Left ventricle myocardium inferior (tissue), 1 donor: ENCODE measurements at places on chromosomes 5 and 9.

DNA sequence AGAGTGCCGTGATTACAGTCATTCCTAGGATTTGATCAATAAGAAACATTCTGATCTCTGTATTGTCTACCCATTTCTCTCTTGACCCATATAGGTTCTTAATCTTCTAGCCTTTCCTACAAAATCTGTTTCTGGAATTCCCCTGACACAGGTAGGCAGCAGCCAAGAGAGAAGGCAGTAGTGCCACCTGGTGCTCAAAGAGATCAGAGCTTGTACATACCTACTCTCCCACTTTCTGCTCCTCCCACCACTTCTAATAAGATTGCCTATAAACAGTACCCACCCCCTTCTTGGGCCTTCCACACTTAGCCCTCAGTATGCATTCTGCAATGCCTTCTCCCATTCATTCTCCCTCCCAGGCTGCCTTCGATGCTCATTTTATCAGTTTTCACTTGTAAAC is 117.4 kb upstream of the RORB start:
- DNase-seq = no peak

DNA sequence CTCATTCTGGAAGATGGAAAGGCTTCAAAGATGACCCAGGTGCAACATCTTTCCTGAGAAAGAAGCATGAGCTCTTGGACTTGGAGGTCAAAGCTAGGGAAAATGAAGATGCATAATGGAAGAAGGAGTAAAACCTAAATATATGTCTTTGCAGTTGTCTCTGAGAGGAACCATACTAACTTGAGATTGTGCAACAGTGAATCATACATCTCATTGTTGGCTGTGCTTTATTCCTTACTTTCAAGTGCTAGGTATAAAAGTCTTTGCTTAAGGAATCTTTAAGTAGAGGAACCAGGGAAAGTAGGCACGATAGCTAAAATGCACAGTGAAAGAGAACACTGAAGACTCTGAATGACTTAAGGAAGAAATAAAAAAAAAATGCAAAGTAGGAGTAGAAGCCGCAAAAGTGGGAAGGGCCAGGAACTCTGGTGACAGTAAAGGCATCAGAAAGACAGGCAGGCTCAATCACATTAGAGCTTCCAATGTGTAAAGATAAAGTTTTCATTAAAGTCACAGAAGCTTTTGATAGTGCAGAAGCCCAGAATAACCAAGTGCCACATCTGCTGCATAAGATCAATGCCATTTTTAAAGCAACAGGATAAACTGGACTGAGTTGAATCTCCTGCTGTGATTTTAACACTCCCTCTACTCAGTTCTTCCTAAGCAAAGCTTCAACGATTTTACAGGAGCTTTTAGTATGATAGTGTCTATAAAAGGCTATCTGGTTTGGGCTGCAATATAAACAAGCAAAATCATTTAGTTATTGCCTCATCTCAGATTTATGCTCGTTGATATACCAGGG is 432.3 kb upstream of the EDIL3 start:
- DNase-seq = no peak

DNA sequence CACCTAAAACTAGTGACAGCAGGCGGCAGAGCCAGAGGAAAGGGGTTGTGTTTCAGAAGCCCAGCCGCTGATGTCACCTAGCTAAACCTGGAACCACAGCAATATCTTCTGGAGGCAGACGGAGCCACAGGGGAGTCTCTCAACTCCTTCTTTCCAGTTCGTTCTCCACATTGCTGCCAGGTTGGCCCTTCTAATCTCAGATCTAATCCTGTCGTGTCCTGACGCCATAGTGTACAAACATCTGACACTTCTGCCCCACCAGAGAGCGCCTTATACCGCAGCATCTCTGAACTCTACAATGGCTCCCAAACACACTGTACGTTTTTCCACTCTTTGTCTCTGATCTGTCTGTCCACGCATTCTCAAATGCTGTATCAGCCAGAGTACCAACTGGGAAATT is 240.0 kb downstream of the SMARCA2 start:
- DNase-seq = no peak

DNA sequence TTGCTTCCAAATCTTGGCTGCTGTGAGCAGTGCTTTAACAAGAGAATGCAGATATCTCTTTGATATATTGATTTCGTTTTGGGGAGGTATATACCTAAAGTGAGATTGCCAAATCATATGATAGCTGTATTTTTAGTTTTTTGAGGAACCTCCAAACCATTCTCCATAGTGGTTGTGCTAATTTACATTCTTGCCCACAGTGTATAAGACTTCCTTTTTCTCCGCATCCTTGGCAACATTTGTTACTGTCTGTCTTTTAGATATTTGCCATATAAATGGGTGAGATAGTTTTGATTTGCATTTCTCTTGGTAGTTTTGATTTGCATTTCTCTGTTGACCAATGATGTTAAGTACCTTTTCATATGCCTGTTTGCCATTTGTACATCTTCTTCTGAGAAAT is 10.0 kb upstream of the PLK2 start:
- no peak for DNase-seq

- DNase-seq = no peak
These were observed 69.2 kb upstream of the S1PR3 start for GRCh38 chr9:88922091-88922490.

DNA sequence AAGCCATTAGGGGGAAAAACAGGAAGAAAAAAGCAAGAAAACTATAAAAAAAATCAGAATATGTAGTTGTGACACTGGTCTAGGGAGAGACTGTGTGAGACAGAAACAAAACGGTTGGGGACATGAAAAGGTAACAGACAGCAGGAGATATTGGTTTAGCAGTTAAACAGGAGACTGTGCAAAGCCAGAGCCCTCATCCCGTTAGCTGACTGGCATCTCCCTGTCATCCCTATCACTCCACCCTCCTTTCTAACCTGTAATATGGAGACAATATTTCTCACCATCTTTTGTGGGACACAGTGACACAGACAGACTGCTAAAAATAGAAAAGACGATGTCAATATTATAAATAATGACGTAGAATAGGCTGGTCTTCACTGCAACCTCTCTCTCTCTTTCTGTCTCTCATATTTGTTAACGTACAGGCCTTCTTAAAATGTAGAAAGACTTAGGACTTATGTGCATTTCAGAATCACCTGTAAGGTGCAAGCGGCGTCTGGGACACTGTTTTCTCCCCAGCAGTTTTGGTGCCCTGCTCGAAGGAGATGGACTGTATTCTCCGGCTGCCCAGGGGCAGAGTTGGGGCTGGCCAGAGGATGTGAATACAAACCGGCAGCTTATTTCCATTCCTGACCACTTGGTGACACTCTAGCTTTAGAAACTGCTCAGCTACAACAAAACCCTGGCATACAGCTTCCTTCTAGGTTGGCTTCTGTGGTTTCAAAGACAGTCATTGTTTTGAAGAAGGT is 190.6 kb downstream of the MAT2B start:
- DNase-seq = no peak

- peak; percentile 24 for DNase-seq
These were observed 152.5 kb upstream of the RAI14 start for GRCh38 chr5:34503379-34504253.
